Skeletal muscle tissue (tissue), 5 donors: ENCODE measurements at places on chromosomes 2 and 18. TPM values are rescaled to one million over a fixed set of nuclear protein-coding genes. Genes with fewer than 3 reads are reported as not detected.

FNDC4 gene
- 5.2 TPM for total RNA-seq

TEKT4 gene
- total RNA-seq = under 0.01 TPM

RAB31 gene
- total RNA-seq = 16.7 TPM

C2orf74 gene
- total RNA-seq = 2.6 TPM

GALNT5 gene
- 3.1 TPM for total RNA-seq

ASB18 gene
- total RNA-seq = 3.1 TPM

HTRA2 gene
- 42.3 TPM for total RNA-seq

PRKAG3 gene
- total RNA-seq = 9.9 TPM

CPO gene
- total RNA-seq = not detected

HOXD9 gene
- total RNA-seq = 5.7 TPM

ACADL gene
- total RNA-seq = 4.7 TPM

ABCB11 gene
- not detected for total RNA-seq

SIGLEC15 gene
- total RNA-seq = not detected

THAP4 gene
- total RNA-seq = 35.5 TPM

PJVK gene
- total RNA-seq = 1.6 TPM

ALPG gene
- total RNA-seq = not detected

RAX gene
- not detected for total RNA-seq

KLHL41 gene
- 2,637 TPM for total RNA-seq

CD8A gene
- not detected for total RNA-seq

RAB27B gene
- 1.0 TPM for total RNA-seq

NCKAP5 gene
- 5.7 TPM for total RNA-seq

HOXD12 gene
- not detected for total RNA-seq

COLEC11 gene
- not detected for total RNA-seq

NMUR1 gene
- 0.52 TPM for total RNA-seq

CCDC85A gene
- total RNA-seq = 4.7 TPM

CAPN14 gene
- not detected for total RNA-seq

BMP10 gene
- not detected for total RNA-seq

TRPM8 gene
- total RNA-seq = not detected

EVX2 gene
- total RNA-seq = under 0.01 TPM

SP5 gene
- total RNA-seq = 3.1 TPM

FKBP1B gene
- 1.6 TPM for total RNA-seq

VWA3B gene
- not detected for total RNA-seq

DSG2 gene
- 2.6 TPM for total RNA-seq

LRRC30 gene
- total RNA-seq = 9.4 TPM

HTR2B gene
- total RNA-seq = 0.52 TPM

IL1R2 gene
- total RNA-seq = 0.52 TPM

SERPINB11 gene
- not detected for total RNA-seq

OTOS gene
- total RNA-seq = not detected

PXDN gene
- 106 TPM for total RNA-seq

DNAH6 gene
- 1.0 TPM for total RNA-seq

ARHGAP15 gene
- total RNA-seq = 33.9 TPM

CASP10 gene
- 16.2 TPM for total RNA-seq

NEU2 gene
- not detected for total RNA-seq

MTHFD2 gene
- 28.2 TPM for total RNA-seq

CHN1 gene
- 7.8 TPM for total RNA-seq

KCNIP3 gene
- 2.1 TPM for total RNA-seq

SEMA4C gene
- total RNA-seq = 29.7 TPM

FRZB gene
- total RNA-seq = 6.8 TPM

HRH4 gene
- not detected for total RNA-seq

CEBPZ gene
- total RNA-seq = 17.2 TPM
